ENCODE measurements at places on chromosomes 2 and 18. TPM values are rescaled to one million over a fixed set of nuclear protein-coding genes. Genes with fewer than 3 reads are reported as not detected.

The SRD5A2 gene
- total RNA-seq, result not detected

DNA sequence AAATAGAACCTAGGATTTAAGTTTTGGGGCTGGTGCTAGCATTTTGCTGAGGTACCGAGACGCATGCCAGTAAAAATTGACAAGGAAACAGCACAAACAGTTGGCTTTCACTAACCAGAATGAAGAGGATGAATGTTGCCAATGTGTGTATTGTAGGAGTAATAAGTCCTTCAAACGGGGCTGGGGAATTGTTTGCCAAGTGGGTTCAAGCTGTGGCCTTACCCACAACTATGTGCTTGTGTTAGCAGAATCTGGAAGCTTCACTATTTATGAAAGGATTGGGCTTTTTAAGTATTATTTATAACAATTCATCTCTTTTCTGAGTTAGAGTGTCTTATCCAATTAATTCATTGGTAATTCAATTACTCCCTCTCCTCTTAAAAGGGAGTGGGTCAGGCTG is 15.0 kb upstream of the KIF5C start:
- no peak overlapping the region for H3K27ac ChIP-seq
- H3K27me3 ChIP-seq, result peaks cover 9% of the 10 kb centered on the region
- H3K4me1 ChIP-seq, result no peaks in the 10 kb centered on the region
- DNase-seq, result no peak
- no peak overlapping the region for H3K4me3 ChIP-seq

- no peak for DNase-seq
- no peak overlapping the region for H3K27ac ChIP-seq
- no peak overlapping the region for H3K4me3 ChIP-seq
- H3K27me3 ChIP-seq, result no peaks in the 10 kb centered on the region
- no peaks in the 10 kb centered on the region for H3K36me3 ChIP-seq
Observed at GRCh38 chr18:34543356-34543755, 166.7 kb upstream of the DTNA start.

The EFHD1 gene
- 5.2 TPM for total RNA-seq

DNA sequence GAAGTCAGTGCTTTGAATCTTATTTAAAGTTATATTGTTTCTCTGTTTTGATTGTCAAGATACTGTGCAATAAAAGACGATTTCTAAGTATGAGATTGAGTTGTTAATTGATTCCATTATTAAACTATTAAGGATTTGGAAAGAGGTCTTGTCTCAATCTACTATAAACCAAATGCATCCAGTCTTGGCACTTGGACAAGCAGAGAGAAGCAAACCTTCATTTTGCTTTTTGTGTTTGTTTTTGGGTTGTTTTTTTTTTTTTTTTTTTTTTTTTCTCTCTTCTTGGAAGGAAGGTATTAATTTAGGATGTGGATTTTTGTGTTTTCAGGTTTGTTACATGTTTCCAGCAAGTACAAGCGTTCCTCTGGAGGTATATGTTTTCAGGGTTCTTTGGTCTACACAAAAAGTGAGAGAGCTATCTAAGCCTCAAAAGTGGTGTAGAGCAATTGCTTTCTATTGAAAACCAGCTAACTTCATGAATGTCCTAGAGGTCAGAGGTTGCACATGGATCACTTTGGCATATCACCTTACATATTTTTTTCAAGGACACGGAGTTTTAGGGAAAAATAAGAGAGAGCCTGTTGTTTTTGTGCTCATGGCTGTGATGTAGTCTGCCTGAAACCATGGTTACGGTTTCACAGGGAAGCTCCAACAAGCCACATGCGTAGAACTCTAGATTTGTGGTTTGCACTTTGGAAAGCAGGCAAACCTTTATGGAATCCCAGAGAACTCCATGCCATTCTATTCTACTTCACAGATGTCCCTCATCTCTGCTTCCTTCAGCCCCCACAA is 1.8 kb downstream of the PRKCE start:
- no peak for DNase-seq
- no peaks in the 10 kb centered on the region for H3K4me1 ChIP-seq
- H3K27me3 ChIP-seq, result peaks cover 31% of the 10 kb centered on the region
- no peak overlapping the region for H3K27ac ChIP-seq
- no peaks in the 10 kb centered on the region for H3K36me3 ChIP-seq

The IL1B gene
- total RNA-seq, result not detected

The CYTIP gene
- 0.42 TPM for total RNA-seq

- H3K4me1 ChIP-seq, result no peaks in the 10 kb centered on the region
- H3K27me3 ChIP-seq, result no peaks in the 10 kb centered on the region
- no peak overlapping the region for H3K27ac ChIP-seq
- no peaks in the 10 kb centered on the region for H3K36me3 ChIP-seq
Observed at GRCh38 chr18:67805261-67805660, 288.7 kb upstream of the DSEL start.

GRCh38 chr2:209681201-209681735 is 90.4 kb upstream of the UNC80 start:
- no peak for DNase-seq
- H3K36me3 ChIP-seq, result no peaks in the 10 kb centered on the region
- H3K27ac ChIP-seq, result no peak overlapping the region
- H3K4me1 ChIP-seq, result no peaks in the 10 kb centered on the region
- no peak overlapping the region for H3K4me3 ChIP-seq

- 0 out of 3 replicates have a peak, but pooled peaks cover 4% of the 10 kb centered on the region for H3K4me1 ChIP-seq
- no peaks in the 10 kb centered on the region for H3K27me3 ChIP-seq
- DNase-seq, result peak; percentile 37
- H3K4me3 ChIP-seq, result no peak overlapping the region
Observed at GRCh38 chr2:37982147-37982582, 57.1 kb downstream of the RMDN2 start.

The TM4SF20 gene
- total RNA-seq, result not detected

The EFEMP1 gene
- total RNA-seq, result 0.82 TPM

DNA sequence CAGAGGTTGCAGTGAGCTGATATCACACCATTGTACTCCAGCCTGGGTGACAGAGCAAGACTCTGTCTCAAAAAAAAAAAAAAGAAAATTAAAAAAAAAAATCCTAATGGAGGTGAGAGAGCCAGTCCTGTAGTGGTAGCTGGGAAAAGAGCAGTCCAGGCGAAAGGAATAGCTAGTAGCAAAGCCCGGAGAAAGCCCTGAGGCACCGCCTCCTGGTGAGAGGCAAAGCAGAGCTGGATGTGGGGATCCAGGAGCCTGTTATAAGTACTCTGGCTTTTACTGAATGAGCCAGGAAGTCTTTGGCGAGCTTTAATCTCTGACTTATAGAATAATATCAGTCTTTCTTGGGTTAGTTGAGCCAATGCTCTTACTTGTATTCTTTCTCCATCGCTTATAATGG is 6.6 kb upstream of the KLHL23 start:
- H3K4me3 ChIP-seq, result no peak overlapping the region
- no peaks in the 10 kb centered on the region for H3K36me3 ChIP-seq
- no peaks in the 10 kb centered on the region for H3K27me3 ChIP-seq
- no peak for DNase-seq

DNA sequence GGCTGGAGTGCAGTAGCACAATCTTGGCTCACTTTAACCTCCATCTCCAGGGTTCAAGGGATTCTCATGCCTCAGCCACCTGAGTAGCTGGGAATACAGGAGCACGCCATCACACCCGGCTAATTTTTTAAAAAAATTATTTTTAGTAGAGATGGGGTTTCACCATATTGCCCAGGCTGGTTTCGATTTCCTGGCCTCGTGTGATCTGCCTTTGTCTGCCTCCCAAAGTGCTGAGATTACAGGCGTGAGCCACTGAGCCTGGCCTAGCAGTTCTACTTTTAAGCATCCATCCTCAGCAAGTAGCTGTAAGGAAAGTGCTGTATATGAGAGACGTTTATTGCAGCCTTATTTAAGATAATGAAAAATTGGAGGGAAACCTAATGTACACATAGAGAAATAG is 79.7 kb downstream of the ZDBF2 start:
- H3K27ac ChIP-seq, result no peak overlapping the region
- H3K4me1 ChIP-seq, result no peaks in the 10 kb centered on the region
- H3K36me3 ChIP-seq, result no peaks in the 10 kb centered on the region

GRCh38 chr2:66957677-66958076 is 439.5 kb upstream of the ETAA1 start:
- H3K27me3 ChIP-seq, result no peaks in the 10 kb centered on the region
- no peaks in the 10 kb centered on the region for H3K36me3 ChIP-seq
- H3K4me1 ChIP-seq, result no peaks in the 10 kb centered on the region
- H3K27ac ChIP-seq, result no peak overlapping the region
- DNase-seq, result no peak

DNA sequence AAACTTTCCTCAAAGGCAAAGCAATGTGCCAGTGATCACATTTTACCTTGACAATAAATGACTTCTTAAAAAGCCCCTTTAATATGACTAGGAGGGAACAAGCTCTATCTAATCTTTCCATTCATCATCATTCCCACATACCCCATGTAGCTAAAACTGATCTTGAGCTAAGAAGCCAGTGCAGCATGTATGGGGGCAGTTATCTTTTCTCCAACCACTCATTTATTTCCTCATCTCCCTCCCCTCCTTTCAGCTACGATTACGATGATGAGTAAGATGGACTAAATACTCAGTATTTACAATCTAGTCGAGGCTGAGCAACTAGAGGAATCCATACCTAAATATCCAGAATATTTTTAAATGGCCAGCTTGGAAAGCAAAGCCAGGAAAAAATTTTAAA is 35.5 kb downstream of the PNO1 start:
- H3K4me3 ChIP-seq, result no peak overlapping the region
- no peaks in the 10 kb centered on the region for H3K27me3 ChIP-seq
- peaks cover 5% of the 10 kb centered on the region for H3K4me1 ChIP-seq
- H3K36me3 ChIP-seq, result peaks cover 5% of the 10 kb centered on the region

DNA sequence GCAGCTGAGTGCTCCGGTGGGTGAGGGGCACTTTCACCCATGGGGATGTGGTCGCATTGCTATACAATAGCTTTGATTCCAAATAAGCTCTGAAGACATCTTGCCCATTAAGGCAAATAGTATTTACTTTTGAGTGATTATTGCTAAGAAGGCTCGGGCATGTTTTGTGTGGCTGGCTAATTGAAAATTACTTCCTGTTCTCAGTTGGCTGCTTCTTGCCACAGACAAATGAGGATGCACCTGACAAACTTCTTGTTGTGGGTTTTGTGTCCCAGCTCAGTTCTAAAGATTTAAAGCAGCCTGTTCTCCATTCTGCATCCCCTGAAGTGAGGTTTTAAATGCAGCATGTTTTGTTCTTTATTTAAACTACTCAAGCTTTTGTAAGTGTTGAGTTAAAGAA is 88.3 kb downstream of the KCNS3 start:
- H3K36me3 ChIP-seq, result no peaks in the 10 kb centered on the region
- H3K27me3 ChIP-seq, result no peaks in the 10 kb centered on the region
- H3K27ac ChIP-seq, result no peak overlapping the region

GRCh38 chr2:148674063-148675020 is 29.8 kb downstream of the EPC2 start:
- no peaks in the 10 kb centered on the region for H3K36me3 ChIP-seq
- DNase-seq, result peak; percentile 68
- H3K4me1 ChIP-seq, result peaks cover 7% of the 10 kb centered on the region
- H3K27ac ChIP-seq, result no peak overlapping the region
- H3K4me3 ChIP-seq, result no peak overlapping the region

DNA sequence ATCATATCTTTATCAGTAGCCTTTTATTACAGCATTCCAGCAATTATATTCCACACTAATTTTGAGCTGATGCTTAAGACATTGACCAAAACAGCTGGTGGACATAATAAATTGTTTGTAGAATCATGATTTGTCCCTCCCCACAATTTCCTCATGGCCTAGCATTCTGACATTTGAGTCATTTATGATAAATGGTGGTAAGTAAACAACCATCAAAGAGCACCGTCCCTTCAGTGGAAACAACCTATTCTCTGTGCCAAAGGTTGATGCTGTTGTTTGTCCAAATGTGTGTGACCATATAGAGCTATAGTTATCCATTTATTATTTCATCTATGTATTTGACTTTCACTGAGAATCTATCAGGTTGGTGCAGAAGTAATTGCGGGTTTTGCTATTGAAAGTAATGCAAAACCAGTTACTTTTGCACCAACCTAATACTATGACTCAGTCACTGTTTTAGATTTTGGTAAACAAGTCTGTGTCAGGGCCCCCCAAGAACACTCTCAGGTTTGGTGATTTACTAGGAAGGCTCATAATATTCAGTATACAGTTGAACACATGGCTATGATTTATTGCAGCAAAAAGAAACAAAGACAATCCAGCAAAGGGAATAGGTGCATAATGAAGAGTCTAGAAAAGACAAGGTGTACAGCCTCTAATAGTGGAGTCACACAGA is 608.7 kb upstream of the REG3G start:
- H3K27ac ChIP-seq, result no peak overlapping the region
- H3K36me3 ChIP-seq, result no peaks in the 10 kb centered on the region
- no peak overlapping the region for H3K4me3 ChIP-seq
- no peaks in the 10 kb centered on the region for H3K4me1 ChIP-seq
- H3K27me3 ChIP-seq, result no peaks in the 10 kb centered on the region

- H3K4me1 ChIP-seq, result peaks cover 28% of the 10 kb centered on the region
- H3K4me3 ChIP-seq, result no peak overlapping the region
- no peaks in the 10 kb centered on the region for H3K27me3 ChIP-seq
- H3K27ac ChIP-seq, result no peak overlapping the region
- no peak for DNase-seq
- no peaks in the 10 kb centered on the region for H3K36me3 ChIP-seq
Observed at GRCh38 chr2:219003979-219004378, 10.8 kb upstream of the CRYBA2 start.

The ARHGEF33 gene
- total RNA-seq, result not detected

Data from K562 (cell line).